ENCODE measurements at places on chromosomes 6 and 20. TPM values are rescaled to one million over a fixed set of nuclear protein-coding genes. Genes with fewer than 3 reads are reported as not detected.

HLA-DOB gene
- not detected for total RNA-seq

KIAA0408 gene
- total RNA-seq = 3.7 TPM

C6orf15 gene
- not detected for total RNA-seq

SLC22A1 gene
- 0.95 TPM for total RNA-seq

DAAM2 gene
- total RNA-seq = 11.7 TPM

SASH1 gene
- total RNA-seq = 55.0 TPM

CCDC170 gene
- total RNA-seq = not detected

TMEM63B gene
- total RNA-seq = 23.6 TPM

PTCRA gene
- 6.2 TPM for total RNA-seq

MMP24OS gene
- total RNA-seq = 16.1 TPM

RBM24 gene
- 7.9 TPM for total RNA-seq

POU5F1 gene
- total RNA-seq = not detected

MOCS1 gene
- 11.3 TPM for total RNA-seq

IRF4 gene
- 76.9 TPM for total RNA-seq

SLC22A16 gene
- not detected for total RNA-seq

DNA sequence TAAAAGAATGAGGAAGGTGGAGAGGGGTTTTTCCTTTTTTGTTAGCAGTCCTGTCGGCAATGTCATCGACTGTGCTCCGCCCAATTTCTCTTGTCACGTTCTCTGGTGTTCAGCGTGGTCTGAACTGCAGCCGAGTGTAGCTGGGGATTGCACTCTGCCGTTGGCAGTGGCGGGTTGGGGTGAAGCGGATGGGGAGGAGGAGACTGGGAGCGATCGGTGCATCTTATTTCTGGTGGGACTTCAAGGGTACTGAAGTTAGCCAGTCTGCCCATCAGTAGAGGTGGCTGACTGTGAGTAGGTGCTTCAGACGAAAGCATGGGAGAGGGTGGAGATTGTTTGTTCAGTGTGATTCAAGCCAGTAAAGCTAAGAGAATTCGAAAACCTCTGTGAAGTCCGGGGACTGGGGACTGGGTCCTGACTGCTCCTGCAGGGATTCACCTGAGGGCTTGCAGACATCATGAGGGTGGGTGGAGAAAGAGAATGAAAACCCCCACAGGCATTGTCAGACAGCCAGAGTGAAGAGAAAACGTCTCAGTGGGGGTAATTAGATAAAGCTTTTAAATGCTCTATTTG is 5.1 kb downstream of the RREB1 start:
- DNase-seq = no peak

- DNase-seq = no peak
Measured at GRCh38 chr20:25126204-25127029, 44.5 kb upstream of the VSX1 start.

GRCh38 chr6:31879901-31880300 is 1.1 kb upstream of the SLC44A4 start:
- no peak for DNase-seq

DNA sequence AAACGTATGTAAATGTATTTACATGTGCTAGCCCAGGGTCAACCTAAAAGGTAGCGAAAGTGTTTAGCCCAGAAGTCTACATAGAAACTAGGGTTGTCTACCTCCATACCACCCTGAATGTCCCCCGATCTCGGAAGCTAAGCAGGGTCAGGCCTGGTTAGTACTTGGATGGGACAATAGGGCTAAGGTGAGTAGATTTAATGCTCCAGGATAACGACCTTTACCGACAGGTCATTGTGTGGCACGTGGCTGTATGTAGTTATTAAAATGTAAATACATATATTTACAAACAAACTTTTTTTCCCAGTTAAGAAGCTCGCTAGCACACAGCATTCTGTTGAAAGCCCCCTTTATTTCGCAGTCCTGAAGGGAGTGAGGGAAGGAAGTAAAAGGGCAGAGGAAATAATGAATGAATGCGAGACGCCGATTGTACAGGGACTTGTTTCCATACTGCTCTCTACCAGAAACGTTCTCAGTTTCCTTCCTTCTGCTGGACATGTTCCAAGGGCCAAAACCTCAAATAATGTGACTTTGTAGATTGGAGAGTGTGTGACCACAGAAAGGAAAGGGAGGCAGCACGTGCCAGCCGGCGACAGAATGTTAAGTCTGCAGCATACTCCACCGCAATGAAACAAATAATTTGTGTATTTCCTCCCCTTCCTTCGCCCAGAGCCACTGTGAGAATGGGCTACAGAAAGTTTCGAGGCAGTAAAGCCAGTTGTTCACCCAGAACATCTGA is 612 bp downstream of the ADAT2 start:
- DNase-seq = peak; percentile 37

GRCh38 chr20:7696311-7696710 is 243.9 kb downstream of the HAO1 start:
- DNase-seq = no peak

GRCh38 chr6:1762203-1762602 is 152.5 kb downstream of the FOXC1 start:
- peak; percentile 96 for DNase-seq

DNA sequence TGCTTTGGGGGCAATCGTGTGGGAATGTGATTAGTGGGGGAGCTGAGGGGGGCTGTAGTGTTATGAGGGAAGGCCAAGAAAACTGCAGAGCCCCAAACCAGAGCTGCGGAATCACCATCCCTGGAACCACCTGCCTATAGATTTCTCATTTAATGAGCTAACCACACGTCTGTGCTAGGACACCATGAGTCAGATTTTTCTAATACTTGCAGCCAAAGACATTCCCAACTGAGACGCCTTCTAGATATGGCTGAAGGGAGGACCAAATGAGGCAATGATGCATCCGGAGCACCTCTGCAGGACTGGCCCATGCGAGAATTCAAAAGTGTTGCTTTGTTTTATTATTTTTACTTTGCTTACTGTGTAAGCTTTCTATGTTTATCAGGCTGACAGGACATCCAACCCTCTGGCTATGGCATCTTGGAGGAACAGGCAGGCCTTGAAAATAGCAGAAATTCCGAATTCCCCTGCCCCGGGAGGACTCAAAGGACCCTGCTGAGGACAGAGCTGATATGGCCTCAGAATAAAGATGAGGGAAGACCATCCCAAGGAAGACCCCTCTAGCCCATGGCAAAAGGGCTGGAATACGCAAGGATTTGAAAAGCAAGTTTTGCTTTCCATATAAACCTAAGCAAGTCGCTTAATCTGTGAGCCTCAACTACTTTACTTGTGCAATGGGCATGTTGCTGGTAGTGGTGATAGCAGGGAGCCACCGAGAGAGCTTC is 3.1 kb upstream of the PTGIS start:
- DNase-seq = no peak

DNA sequence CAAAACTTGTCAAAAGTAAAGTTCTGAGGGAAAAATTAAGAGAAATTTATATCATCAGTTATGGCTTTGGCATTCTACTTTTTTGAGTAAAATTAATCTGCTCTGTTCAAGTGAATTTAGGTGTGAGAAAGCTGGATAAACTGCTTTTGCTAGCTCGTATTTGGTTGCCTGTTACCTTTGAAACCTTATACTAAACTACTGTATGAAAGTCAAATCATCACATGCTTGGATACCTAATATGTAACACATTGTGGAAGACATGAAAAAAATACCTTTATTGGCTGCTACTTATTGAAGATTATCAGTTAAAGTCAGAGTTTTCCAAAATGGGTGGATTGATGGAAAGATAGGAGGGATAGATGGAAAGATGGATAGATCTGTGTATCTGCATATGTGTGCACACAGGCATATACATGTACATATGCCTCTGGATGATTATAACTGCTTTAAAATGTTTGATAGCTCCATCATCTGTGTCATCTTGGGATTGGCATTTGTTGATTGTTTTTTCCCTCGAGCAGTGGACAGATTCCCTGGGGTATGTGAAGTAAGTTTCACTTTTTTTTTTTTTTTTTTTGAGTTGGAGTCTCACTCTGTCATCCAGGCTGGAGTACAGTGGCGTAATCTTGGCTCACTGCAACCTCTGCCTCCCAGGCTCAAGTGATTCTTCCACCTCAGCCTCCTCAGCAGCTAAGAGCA is 24.3 kb downstream of the SCAF8 start:
- DNase-seq = no peak

DNA sequence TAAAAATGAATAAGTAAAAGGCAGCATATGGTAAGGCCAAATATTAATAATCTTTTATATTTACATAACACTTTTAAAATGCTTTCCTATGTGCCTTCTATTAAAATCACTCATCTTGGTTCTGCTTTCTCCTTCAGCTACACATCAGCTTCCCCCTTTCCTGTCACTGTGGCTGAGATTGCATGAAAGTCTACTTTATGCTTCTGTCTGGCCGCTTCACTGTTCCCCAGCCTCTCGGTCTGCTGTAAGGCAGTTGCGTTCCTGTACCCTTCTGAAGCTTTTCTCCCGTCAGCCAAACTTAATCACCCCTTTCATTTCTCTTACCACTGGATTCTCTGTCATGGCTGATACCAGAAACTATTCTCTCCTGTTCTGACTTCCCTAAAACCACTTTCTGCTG is 34.6 kb downstream of the SOX4 start:
- DNase-seq = no peak

GRCh38 chr20:57902473-57902872 is 192.7 kb upstream of the PMEPA1 start:
- DNase-seq = no peak

- DNase-seq = no peak
Measured at GRCh38 chr6:36752187-36752885, 54.7 kb downstream of the RAB44 start.

- DNase-seq = peak; percentile 30
Measured at GRCh38 chr20:32635764-32636163, 38.0 kb downstream of the C20orf203 start.

- no peak for DNase-seq
Measured at GRCh38 chr20:8662433-8662954, 406.4 kb upstream of the PLCB4 start.

DNA sequence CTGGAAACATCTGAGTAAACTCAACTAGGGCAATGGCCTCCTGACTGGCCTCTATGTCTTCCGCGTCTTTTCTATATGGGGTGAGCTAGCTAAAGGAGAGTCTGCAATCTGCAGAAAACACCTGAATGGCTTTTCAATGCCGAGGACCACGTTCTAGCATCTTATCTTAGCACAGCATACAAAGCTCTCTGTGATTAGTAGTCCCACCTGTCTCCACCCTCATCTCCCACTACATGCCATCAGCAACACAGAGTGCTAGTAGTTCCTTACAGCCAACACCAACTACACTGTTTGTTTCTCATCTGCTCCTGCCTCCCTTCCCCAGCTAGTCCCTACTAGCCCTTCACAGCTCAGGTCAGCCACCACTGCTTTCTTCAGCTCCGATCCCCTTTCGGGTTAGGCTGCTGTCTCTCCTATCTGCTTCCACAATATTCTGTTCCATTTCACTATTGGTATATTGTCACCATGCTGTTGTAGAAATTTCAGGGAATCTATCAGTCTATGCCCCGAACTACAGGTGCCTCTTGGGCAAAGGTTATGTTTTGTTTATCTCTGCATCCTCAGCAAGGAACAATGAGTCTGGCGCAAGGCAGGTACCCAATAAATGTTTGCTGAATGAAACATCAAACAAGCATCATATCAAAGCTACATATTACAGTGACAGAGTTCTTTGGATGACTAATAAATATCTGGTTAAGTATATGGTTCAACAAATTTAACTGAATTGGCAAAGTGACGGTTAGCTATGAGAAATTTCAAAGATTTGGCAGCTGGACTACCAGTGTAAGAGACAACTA is 12.2 kb downstream of the LYRM4 start:
- no peak for DNase-seq

GRCh38 chr6:108622641-108623298 is 62.1 kb downstream of the FOXO3 start:
- DNase-seq = peak; percentile 14

DNA sequence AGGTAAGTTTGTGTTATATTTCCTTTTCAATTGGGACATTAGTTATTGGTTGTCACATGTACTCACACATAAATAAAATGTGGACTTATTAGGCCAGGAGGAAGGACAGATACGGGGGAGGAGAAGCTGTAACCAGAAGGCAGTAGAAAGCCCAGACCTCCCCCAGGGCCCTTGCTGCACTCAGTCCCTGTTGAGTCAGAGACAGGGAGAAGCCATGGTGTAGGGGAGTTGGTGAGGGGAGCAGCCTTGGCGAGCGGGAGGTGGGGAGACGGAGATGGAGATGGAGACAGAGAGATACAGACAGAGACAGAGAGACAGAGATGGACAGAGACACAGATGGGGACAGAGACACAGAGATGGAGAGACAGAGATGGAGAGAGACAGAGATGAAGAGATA is 263.2 kb downstream of the DLL1 start:
- DNase-seq = no peak

DNA sequence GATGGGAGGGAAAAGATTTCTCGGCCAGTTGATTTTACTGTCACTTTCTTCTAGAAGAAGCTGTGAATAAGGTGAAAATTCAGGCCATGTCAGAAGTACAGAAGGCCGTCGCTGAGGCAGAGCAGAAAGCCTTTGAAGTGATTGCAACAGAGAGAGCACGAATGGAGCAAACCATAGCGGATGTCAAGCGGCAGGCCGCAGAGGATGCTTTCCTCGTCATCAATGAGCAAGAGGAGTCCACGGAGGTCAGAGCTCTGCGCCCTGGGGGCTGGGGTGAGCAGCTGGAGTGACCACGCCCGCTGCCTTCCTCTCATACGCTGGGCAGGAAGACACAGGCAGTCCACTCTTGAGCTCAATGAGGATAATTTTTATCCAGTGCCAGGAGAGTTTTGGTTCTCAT is 21.8 kb upstream of the C20orf144 start:
- no peak for DNase-seq

GRCh38 chr6:2108700-2109306 is 136.6 kb downstream of the GMDS start:
- no peak for DNase-seq

GRCh38 chr6:148405894-148406293 is 63.3 kb downstream of the SASH1 start:
- DNase-seq = no peak

- no peak for DNase-seq
Measured at GRCh38 chr6:119728220-119728750, 378.7 kb upstream of the MAN1A1 start.

- no peak for DNase-seq
Measured at GRCh38 chr6:7675353-7675945, 50.5 kb upstream of the BMP6 start.

DNA sequence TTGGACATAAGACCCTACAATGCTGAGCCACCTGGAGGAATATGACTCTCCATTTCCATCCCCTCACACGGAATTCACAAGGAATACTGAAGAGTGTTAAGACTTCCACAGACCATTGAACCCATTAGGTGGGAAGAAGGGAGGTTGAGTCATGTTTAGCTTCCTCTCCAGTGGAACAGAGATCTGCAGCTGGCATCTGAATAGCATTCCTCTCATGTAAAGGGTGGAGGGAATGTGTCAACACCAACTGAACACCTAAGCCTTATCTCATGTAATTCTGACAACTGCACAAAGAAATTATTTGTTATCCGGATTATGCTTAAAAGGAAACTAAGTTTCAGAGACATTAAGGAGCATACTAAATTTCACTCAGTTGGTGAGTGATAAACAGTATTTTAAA is 705.9 kb downstream of the MAFB start:
- no peak for DNase-seq

- no peak for DNase-seq
Measured at GRCh38 chr20:63697868-63698545, 1.6 kb downstream of the TNFRSF6B start.

All from SK-MEL-5 (cell line).